H9 (cell line): ENCODE measurements at places on chromosomes 12 and 14. TPM values are rescaled to one million over a fixed set of nuclear protein-coding genes. Genes with fewer than 3 reads are reported as not detected.

Gene CATSPERB
- 0.48 and 0.68 TPM in 2 replicates for total RNA-seq

Gene C14orf132
- total RNA-seq, result 5.7 and 7.7 TPM in 2 replicates

Gene RPGRIP1
- total RNA-seq, result 0.07 and 0.59 TPM in 2 replicates

Gene LRRC23
- 2.1 and 2.6 TPM in 2 replicates for total RNA-seq

Gene DNAJC22
- 2.6 and 3.2 TPM in 2 replicates for total RNA-seq

Gene AVPR1A
- total RNA-seq, result 0.13 and 0.22 TPM in 2 replicates

Gene PZP
- not detected in 2 replicates for total RNA-seq

DNA sequence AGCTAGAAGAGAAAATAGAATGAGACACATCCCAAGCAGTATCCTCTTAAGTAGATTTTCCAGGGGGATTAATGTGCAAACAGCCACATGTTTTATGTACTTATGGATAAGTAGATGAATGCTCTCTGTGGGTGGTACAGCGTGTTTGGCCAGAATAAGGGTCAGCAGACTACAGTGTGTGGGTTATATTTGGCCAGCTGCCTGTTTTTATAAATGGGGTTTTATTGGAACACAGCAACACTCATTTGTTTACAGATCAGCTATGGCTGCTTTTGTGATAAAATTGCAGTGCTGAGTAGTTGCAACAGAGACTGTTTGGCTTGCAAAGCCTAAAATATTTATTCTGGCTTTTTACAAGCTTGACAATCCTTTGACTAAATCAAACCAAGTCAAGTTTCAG is 780.2 kb upstream of the SEL1L start:
- H3K36me3 ChIP-seq, result peaks cover 4% of the 10 kb centered on the region
- DNase-seq, result no peak
- H3K4me3 ChIP-seq, result no peak overlapping the region
- no peaks in the 10 kb centered on the region for H3K27me3 ChIP-seq

DNA sequence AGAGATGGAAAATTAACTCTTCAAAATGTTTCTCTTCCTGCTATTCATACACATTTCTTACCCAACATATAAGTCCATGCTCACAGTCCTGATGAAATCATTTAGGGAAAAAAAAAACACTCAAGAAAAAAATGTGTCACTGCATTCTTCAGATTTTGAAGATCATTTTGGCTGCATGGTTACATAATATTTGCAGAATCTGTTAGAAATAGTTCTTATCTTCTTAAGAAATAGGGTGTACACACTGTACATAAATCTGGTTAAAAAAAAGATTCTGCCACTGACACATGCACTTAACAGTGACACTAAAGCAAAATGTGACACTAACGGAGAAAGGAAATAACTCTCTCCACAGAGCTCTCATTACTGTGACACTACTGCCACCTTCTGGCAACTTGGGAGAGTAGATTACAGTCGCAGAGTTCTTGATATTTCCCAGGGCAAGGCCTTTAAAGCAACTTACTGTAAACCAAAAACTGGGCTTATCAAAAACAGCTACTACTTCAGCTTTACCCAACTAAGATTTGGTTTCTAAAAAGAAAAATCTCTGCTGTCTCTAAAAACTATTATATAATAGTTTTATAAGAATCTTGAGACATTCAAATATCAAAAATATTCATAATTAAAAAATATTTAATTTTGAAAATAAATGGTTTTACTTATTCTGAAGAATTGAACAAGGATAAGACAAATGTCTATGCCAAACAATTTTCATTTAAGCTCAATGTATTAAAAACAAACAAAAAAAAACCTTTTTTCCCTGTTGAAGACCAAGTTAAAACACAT is 65.0 kb downstream of the SETD3 start:
- no peak overlapping the region for H3K4me3 ChIP-seq
- peaks cover 14% of the 10 kb centered on the region; the same call in 1 of the 2 replicates for H3K4me1 ChIP-seq
- H3K27me3 ChIP-seq, result no peaks in the 10 kb centered on the region
- peak; percentile 66 for DNase-seq
- H3K27ac ChIP-seq, result no peak overlapping the region
- H3K36me3 ChIP-seq, result no peaks in the 10 kb centered on the region; the same call in 1 of the 2 replicates

DNA sequence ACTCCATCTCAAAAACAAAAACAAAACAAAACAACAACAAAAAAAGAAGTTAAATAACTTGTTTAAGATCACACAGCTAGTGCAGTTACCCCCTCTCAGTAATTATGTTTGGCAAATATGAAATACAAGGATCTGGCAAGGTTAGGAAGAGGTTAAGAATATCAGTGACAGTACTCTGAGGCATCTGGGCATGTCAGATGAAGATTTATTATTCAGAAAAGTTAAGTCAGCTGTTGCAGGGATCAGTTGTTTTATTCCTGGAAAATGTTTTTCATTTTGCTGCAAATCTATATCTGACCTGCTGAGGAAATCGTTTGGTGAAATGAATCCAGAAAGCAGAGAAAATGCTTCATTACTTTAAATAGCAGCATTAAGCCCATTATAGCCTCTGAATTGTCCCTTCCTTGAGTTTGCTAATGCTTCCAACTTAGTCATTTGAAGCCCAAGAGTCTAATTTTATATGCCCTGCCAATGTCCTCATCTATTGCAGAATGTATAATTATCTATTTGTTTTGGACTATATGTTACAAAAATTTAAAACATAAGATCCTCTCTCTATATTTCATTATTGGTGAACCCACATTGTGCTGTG is 8.1 kb downstream of the GPX2 start:
- no peak overlapping the region for H3K27ac ChIP-seq
- no peaks in the 10 kb centered on the region for H3K4me1 ChIP-seq
- H3K4me3 ChIP-seq, result no peak overlapping the region
- DNase-seq, result no peak
- H3K27me3 ChIP-seq, result no peaks in the 10 kb centered on the region

DNA sequence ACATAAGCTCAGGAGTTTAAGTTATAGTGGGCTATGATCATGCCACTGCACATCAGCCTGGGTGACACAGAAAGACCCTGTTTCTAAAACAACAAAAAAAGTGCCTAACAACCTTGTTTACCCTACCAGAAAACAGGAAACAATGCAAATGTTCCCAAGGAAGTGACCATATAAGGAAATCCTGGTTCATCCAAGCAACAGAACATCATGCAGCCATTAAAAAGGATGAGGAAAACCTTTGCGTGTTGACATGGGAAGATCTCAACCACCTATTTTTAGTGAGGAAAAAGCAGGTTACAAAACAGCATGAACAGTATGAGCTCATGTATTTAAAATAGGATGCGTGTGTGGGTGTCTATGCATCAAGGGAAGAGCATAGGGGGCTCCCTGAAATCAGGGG is 13.7 kb downstream of the HRK start:
- H3K4me3 ChIP-seq, result no peak overlapping the region
- H3K36me3 ChIP-seq, result no peaks in the 10 kb centered on the region
- H3K27ac ChIP-seq, result no peak overlapping the region
- no peak for DNase-seq
- H3K27me3 ChIP-seq, result no peaks in the 10 kb centered on the region

DNA sequence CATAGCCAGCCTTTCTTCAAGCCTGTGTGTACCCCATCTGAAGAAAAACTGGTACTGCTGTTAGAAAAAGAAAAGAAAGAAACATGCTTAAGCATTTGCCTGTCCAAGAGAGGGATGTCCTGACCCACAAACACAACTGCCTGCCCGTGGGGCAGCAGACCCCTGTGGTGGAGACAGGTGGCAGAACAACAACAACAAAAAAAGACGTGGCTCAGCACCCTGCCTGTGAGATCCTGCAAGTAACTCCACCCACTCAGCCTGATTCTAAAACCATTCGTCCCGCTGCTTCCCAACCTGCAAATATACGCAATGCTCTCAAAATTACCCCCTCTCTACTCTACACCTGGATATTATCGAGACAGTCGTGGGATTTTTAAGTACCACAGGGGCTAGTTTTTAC is 64.9 kb upstream of the ZDHHC17 start:
- peak; percentile 66 for DNase-seq
- no peaks in the 10 kb centered on the region for H3K36me3 ChIP-seq
- H3K4me3 ChIP-seq, result peak overlapping the region; percentile 2; the same call in 1 of the 3 replicates
- H3K27ac ChIP-seq, result no peak overlapping the region
- no peaks in the 10 kb centered on the region; the same call in 1 of the 2 replicates for H3K4me1 ChIP-seq

DNA sequence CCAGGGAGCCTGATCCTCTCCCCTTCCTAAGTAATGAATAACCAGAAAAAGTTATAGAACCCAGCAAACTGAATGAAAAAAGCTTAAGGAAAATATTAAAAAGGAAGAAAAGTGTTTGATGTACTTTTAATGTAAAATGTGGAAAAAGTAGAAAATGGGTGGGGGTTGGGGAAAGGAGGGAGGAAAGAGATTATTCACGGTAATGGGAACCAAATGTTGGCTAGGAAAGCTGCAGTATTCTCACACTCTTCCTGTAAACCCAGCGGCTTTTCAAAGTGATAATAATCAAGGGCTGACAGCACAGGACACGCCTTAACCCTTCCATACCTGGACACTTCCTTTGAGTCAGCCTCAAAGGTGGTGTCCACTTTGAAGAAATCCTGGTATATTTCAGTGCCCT is 139.2 kb downstream of the TGFB3 start:
- peaks cover 17% of the 10 kb centered on the region for H3K36me3 ChIP-seq
- no peak for DNase-seq
- peaks cover 5% of the 10 kb centered on the region; the same call in 1 of the 2 replicates for H3K4me1 ChIP-seq
- H3K4me3 ChIP-seq, result no peak overlapping the region
- H3K27ac ChIP-seq, result no peak overlapping the region
- no peaks in the 10 kb centered on the region for H3K27me3 ChIP-seq

DNA sequence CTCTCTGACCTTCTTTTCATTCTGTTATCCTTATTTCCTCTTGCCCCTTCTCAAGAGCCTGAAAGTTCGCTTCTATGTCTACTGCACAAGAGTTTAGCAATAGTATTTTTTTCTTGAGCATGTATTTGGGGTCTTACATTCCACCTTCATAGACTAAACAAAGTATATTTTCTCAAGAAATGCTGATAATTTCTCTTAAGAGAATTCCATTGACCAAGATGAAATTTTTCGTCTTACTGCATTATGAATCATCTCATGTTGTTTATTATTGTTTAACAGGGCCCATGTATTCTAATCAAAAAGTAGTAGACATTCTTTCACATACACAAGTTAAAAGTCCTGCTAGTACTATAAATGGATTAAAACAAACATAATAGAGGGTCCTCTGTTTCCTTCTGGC is 219.3 kb downstream of the C12orf50 start:
- H3K27me3 ChIP-seq, result no peaks in the 10 kb centered on the region
- H3K4me3 ChIP-seq, result no peak overlapping the region
- H3K27ac ChIP-seq, result no peak overlapping the region
- H3K36me3 ChIP-seq, result no peaks in the 10 kb centered on the region

GRCh38 chr14:74488786-74489397 is 4.2 kb downstream of the NPC2 start:
- H3K27ac ChIP-seq, result no peak overlapping the region
- H3K36me3 ChIP-seq, result peaks cover 13% of the 10 kb centered on the region
- no peaks in the 10 kb centered on the region for H3K27me3 ChIP-seq
- no peak for DNase-seq
- H3K4me1 ChIP-seq, result peaks cover 2% of the 10 kb centered on the region; the same call in 1 of the 2 replicates

GRCh38 chr14:29757188-29757680 is 170.4 kb downstream of the PRKD1 start:
- H3K27ac ChIP-seq, result no peak overlapping the region
- no peaks in the 10 kb centered on the region for H3K36me3 ChIP-seq
- no peak for DNase-seq
- no peaks in the 10 kb centered on the region for H3K27me3 ChIP-seq
- no peak overlapping the region for H3K4me3 ChIP-seq
- no peaks in the 10 kb centered on the region for H3K4me1 ChIP-seq

- H3K4me3 ChIP-seq, result peak overlapping the region; percentile 37; the same call in 1 of the 2 replicates
- H3K27ac ChIP-seq, result no peak overlapping the region
- H3K27me3 ChIP-seq, result no peaks in the 10 kb centered on the region
- no peaks in the 10 kb centered on the region for H3K36me3 ChIP-seq
- peak; percentile 94 for DNase-seq
- no peaks in the 10 kb centered on the region for H3K4me1 ChIP-seq
Observed at GRCh38 chr12:132904718-132905328, 17.4 kb upstream of the CHFR start.

- H3K27ac ChIP-seq, result no peak overlapping the region
- no peak for DNase-seq
- no peaks in the 10 kb centered on the region for H3K27me3 ChIP-seq
- no peak overlapping the region for H3K4me3 ChIP-seq
- H3K36me3 ChIP-seq, result no peaks in the 10 kb centered on the region; the same call in 2 of the 3 replicates
Observed at GRCh38 chr14:55508676-55509075, 68.3 kb upstream of the TBPL2 start.

GRCh38 chr12:90979951-90980350 is 24.8 kb downstream of the EPYC start:
- no peaks in the 10 kb centered on the region; the same call in 1 of the 2 replicates for H3K4me1 ChIP-seq
- DNase-seq, result no peak
- H3K27ac ChIP-seq, result no peak overlapping the region
- no peaks in the 10 kb centered on the region for H3K36me3 ChIP-seq

DNA sequence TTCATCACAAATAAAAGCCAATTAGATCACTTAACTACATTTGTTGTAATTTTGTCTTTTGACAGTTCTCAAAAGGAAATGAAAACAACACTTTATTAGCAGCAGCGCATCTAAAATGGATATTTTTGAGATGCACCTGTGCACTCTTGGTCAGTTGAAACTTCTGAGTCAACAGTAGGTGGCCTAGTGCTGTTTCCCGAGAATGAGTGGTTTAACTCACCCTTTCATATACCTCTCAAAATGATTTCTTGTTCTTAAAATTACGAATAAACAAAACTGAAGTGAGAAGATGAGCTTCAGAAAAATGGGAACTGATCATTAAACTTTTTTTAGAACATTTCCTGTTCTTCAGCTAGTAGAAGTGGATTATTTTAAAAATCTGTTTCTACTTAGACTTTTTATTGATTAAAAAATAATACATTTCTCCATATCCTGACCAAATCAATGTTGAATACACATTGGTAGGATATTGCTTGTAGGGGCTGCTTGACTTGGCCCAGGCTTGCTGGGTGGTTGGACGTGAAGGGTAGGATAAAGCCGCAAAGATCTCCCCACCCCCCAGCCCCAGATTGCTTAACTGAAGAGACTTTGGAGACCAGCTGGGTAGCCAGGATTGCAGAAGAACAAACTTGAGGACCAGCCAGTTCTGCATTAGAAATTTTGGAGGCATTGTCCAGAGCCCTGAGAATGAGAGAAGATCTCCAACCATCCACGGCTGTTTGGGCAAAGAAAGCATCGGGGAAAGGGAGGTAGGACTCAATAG is 22.3 kb upstream of the STK38L start:
- H3K27me3 ChIP-seq, result no peaks in the 10 kb centered on the region
- H3K4me3 ChIP-seq, result no peak overlapping the region
- no peak for DNase-seq
- H3K4me1 ChIP-seq, result no peaks in the 10 kb centered on the region

DNA sequence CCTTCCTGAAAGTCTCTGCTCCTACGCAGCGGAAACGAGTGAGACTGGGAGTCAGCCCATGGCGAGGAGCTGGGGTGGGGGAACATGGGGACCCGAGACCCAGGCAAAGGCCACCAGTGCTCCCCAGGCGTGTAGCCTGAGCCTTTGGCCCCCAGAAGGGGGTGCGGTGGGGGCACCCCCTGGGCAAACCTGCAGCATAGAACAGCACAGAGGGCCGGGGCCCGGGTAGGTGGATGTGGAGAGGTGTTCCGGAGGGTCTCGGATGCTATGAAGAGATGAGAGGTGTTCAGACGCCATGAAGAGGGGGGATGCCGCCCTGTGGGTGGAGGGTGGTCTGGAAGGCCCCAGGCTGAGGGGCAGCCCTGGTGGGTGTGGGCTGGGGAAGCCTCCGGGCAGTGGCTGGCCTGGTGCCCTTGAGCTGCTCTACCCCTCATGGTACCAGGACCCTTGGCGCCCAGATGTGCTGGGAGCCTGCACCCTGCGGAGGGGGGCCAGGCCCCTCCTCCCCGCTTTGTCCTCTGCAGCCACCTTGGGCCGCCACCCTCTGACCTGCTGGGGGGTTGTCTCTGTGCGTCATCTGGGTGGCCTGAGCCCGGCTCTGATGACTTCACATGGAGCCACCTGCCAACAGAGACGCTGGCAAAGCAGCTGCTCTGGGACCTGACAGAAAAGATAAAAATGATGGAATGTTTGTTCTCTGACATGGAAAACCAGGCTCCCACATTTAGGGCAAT is 83.4 kb downstream of the KIF26A start:
- no peak overlapping the region for H3K27ac ChIP-seq
- no peaks in the 10 kb centered on the region; the same call in 1 of the 2 replicates for H3K4me1 ChIP-seq
- no peak for DNase-seq
- H3K36me3 ChIP-seq, result no peaks in the 10 kb centered on the region
